ENCODE measurements at places on chromosomes 13 and 19.

GRCh38 chr13:73934215-73934641 lies 200.0 kb downstream of the KLF12 start:
- DNase-seq: no peak

GRCh38 chr19:29404951-29405727 lies 120.7 kb upstream of the VSTM2B start:
- DNase-seq: no peak

DNA sequence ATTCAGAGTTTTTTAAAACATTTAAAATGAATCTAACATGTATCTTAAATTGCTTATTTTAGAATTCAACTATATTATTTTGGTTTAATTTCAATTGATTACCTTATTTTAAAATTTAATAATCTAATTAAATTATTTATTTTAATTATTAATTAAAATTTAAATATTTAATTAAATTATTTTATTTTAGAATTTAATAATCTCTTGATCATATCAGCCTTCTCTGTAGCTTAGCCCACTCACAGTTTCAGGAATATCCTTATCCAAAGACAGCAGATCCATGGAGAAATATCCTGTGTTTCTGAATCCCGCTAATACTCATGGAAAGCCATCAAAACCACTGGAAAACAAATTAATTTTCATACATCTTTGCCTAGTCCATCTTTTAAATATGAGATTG lies 1669.2 kb downstream of the PCDH9 start:
- DNase-seq: no peak

DNA sequence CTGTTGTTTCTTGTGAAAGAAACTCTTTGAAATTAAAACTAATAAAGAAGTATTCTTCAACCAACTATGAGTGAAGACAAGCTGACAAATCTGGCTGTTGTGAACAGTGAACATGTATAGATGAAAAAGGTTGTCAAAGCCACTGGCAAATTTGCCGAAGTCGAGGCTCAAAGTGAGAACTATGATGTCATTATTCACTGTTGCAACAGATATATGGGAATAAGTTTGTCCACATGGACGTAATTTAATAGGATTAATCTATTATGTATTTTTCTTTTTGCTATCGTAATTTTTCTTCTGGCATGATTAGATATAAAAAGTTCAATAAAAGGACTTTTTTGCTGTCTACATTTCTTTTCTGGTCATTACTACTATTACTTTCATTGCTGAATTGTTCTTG lies 223.2 kb upstream of the ZNF507 start:
- DNase-seq: no peak

DNA sequence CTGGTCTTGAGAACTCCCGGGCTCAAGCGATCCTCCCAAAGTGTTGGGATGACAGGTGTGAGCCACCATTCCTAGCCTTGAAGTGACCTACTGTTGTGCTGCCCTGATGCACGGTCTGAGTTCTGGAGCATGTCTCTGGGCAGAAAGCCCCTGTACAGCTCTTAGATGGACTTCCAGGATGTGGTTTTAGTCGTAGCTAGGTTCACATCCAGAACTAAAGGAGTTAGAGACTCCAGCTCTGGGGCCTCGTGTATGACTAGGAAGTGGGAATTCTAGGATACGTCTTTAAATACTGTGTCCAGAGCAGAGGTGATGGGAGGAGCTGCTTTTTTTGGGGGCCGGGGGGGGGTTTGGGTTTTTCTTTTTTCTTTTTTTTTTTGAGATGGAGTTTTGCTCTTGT lies 12.2 kb downstream of the UPF1 start:
- no peak for DNase-seq

DNA sequence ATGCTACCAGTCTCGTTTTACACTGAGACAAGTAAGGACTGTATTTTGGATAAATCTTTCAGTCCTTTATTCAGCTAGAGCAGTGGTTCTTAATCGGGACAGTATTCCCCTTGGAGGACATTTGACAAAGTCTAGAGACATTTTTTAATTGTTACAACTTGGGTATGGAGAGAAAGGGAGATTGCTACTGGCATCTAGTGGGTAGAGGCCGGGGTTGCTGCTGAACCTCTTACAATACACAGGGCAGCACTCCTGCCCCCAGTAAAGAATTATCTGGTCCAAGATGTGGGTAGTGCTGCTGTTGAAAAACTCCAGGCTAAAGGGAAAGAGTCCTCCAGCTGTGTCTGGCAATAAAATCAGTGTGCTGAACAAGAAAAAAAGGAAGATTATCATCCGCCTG lies 334.8 kb downstream of the SLC7A1 start:
- no peak for DNase-seq

DNA sequence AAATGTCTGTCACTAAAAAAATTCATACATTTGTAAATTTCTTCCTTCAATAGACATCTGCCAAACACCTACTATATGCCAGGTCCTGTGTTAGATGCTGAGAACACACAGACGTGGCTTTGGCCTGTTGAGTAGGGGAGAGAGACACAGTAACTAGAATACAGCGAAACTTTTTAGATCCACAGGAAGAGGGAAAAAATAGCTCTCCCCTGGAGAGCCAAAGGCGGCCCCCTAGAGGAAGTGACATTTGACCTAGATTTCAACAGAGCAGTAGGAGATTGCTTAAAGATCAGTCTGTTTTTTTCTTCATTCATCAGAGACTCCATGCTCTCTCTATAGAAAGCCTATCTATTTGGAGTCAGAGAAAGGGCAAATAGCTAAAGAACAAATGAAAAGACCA lies 11.3 kb downstream of the LCP1 start:
- no peak for DNase-seq

DNA sequence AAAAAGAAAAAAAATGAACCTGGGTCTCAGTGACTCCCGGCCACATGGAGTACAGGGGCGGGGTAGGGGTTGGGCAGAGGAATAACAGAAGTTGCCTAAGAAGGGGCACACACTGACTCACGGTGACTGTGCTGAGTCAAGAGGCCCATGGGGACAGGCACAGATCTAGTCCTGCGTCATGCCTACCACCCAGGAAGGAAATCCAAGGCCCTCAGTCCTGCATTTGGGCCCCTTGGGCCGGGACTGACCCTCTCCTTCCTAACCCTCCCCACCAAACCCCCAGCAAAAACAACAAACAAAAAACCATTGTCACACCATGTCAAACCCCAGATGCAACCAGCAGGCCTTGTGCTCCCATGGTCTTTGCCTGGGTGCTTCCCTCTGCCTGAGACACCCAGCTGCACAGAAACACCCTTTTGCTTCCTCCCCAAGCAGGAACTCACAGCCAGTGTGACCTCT lies 9.6 kb upstream of the NOTCH3 start:
- no peak for DNase-seq

DNA sequence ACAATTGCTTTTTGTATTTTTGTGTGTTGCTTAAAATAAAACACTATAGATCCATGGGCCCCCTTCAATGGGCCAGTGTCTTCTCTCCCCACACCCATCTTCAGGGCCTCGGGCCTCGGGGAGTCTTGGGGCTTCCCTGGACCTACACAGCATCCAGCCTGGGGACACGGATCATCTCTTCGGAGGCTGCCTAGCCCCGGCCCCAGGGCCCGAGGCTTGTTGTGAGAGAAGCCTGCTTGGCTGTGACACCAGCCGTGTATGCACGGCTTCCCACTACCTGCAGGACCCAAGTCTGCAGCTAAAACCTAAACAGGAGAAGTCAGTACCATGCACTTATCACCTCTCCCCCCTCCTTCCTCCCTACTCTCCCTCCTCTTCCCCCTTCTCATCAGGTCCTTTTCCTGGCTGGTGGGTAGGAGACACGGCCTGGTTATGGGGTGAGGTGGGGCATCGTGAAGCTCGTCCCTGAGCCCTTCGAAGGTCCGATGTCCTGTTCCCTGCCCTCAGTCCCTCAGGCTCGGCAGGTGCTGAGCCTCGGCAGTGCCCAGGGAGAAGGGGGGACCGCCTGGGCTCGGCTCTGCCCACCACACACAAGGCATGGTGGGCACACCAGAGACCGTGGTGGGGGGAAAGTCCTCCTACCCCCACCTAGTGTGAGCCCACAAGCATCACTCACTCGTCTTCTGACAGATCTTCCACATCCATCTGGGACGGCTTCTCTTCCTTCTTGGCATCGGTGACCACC lies 9.5 kb downstream of the C13orf46 start:
- no peak for DNase-seq

DNA sequence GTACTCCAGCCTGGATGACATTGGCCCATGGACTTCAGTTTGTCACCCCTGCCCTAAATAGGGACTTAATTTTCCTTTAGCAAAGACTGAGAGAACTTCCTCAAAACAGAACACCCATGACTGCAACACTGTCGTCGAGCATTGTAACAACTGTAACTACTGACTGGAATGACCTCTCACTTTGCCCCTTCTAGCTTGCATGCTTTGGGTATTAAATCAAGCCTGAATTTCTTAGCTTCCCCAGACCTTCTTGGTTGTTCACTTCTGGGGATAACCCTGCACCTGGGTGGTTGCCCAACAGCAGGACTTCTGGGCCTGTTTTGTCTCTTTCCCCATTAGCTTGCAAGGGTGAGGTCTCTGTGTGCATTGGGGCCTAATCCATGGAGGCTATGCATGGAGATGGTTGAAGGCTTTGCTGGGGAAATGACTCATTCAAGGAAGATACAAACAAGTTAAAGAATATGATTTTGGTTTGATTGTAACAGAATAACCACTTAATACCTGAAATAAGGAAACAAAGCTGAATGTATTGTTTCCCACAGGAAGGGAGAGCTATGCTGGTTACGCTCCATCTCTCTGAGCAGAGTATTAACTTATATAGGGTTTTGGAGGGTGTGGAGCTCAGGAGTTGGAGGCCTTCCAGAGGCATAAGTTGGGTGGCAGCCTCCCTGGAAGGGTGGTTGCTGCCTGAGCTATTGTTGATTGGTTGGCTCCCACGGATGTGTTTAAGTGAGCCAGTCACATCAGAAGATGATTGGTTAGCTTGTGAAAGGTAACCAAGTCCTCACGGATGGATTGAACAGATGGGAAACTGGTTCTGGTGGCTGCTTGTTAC lies 34.7 kb upstream of the UBAC2 start:
- no peak for DNase-seq

- DNase-seq: no peak
These were observed 15.3 kb downstream of the ATP7B start for GRCh38 chr13:51995677-51996551.

DNA sequence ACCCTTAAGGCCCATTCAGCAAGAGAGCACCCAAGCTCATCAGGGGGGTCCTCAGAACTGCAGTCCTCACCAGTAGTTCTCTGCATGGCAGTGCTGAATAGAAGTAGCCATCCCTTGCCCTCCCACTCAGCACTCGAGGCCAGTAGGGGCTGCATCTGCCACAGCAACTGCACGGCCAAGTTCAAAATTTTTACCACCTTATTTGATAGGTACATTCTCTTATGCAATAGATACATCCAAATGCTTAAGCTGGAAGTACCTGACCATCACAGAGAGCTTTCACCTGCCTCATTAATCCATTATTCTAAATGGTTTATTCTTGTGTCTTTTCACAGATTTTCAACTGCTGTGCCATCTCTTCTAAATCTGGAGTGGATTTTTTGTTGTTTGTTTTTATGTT lies 1307.4 kb downstream of the SLITRK5 start:
- DNase-seq: no peak
